ENCODE measurements at places on chromosomes 2 and 18.

- DNase-seq = no peak
Measured at GRCh38 chr2:121220995-121221394, 64.0 kb downstream of the TFCP2L1 start.

- DNase-seq = no peak
Measured at GRCh38 chr2:158031371-158031770, 70.3 kb upstream of the UPP2 start.

GRCh38 chr2:232748038-232748437 lies 28.3 kb downstream of the KCNJ13 start:
- DNase-seq = no peak

GRCh38 chr2:218009231-218009630 lies 6.4 kb upstream of the TNS1 start:
- DNase-seq = no peak

- DNase-seq = no peak
Measured at GRCh38 chr2:203361495-203361894, 33.3 kb downstream of the ABI2 start.

DNA sequence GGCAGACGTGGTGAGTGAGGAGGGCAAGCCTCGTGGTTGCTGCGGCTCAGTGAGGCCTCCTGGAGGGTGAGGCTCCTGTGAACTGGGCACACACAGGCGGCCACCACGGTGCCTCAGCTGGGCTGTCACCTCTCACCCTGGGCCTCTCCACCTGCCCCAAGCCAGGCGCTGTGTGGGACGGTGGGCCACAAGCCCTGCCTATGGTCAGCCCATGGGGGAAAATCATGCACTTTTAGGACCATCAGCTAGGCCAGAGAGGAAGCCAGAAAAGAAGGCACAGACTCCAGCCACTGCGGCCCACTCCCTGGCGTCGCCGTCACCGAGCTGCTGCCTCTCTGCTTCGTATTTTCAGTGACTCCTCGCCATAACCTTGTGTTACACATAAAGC lies 28.5 kb upstream of the HS6ST1 start:
- DNase-seq = no peak

- no peak for DNase-seq
Measured at GRCh38 chr2:59920307-59920706, 633.1 kb downstream of the BCL11A start.

- DNase-seq = no peak
Measured at GRCh38 chr2:235569837-235570236, 76.0 kb downstream of the AGAP1 start.

DNA sequence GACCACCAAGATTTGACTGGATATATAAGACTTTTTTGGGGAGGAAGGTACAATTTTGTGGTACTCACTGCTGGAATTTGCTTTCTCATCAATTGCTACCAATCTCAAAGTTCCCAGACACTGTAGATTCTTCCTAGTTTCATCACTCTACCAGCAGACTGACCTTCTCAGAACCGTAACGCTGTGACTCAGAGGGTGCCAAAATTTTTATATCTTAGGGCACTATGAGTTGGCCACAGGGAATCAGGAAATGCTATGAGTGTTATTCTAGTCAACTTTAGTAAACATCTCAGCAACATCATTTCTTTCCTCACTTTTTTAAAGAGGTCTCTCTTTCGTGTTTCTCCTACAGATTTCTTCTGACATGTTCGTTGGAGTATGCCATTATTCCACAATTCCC lies 499.0 kb downstream of the TMX3 start:
- DNase-seq = no peak

GRCh38 chr2:144703852-144704708 lies 184.2 kb upstream of the ZEB2 start:
- peak; percentile 47 for DNase-seq

GRCh38 chr2:172113617-172114016 lies 10.9 kb upstream of the DLX2 start:
- DNase-seq = no peak

DNA sequence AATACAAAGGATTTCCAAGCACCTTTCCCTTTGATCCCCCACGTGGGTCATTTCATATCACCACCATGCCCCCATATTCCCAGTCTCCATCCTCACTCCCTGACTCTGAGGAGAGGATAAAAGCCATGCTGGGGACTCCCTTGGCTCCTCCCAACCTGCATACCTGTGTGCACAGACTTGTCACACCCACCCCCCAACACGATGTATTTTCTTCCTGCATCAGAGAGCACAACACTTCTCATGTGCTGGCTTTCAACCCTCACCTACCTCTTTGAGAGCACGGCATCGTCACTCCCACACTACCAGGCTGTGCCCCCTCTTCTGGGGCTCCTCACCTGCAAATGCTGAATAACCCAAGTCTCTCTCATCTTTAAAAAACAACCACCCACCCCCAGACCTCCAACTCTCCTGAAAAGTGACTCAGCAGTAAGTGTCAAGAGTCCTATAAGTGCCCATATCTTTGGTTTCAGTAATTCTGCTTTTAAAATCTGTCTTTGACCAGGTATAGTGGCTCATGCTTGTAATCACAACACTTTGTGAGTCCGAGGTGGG lies 53.1 kb downstream of the AP1S3 start:
- no peak for DNase-seq

DNA sequence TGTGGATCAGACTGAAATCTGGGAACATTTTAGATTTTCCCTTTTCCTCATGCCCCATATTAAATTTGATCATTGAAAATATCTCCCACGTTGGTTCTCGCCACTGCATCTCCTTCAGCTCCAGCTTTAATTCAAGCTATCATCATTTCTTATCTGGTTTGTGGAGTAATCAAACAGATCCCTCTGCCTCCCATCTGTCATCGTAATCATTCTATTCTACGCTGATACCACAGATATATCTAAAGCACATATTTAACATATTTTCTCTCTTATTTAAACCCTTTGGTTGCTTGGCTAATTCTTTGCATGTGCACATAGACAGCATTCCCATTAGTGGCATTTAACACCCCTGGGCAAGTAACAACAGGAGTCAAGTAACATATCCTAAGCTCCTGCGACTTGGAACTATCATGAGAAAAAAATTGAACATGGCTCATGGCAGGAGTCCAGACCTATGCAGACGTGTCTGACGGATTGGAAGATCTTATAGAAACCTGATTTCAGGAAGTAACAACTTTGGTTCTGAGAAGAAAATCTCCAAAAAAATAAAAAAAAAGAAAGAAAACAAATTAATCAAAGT lies 158.8 kb upstream of the KYNU start:
- DNase-seq = no peak

GRCh38 chr2:205347899-205348298 lies 334.4 kb upstream of the NRP2 start:
- no peak for DNase-seq

- DNase-seq = no peak
Measured at GRCh38 chr2:207162316-207162715, 3.4 kb downstream of the KLF7 start.

DNA sequence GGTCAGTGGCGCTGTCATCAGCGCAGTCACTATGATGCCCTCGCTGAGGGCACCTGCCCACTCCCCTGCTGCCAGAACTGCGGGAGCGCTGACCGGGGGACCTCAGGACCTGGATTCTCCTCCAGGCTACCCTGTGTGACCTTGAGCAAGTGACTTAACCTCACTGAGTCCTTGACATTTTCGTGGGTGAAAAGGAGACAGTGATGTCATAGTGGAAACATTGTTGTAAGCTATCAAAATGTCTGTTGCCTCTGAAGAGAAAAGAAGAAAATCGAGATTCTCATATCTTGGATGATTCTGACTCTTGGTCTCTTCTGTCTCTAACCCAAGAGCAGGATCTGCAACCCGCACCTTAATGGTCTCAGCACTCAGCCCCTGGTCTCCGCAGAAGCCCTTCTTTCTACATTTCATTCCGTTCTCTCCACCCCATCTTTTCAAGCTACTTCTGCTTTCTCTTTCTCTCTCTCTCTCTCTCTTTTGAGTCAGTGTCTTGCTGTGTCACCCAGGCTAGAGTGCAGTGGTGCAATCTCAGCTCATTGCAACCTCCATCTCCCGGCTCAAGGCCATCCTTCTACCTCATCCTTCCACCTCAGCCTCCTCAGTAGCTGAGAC lies 978 bp upstream of the TUBA4A start:
- peak; percentile 66 for DNase-seq

- no peak for DNase-seq
Measured at GRCh38 chr2:101843048-101843447, 145.5 kb downstream of the MAP4K4 start.

GRCh38 chr2:74119339-74119738 lies 28.4 kb downstream of the BOLA3 start:
- no peak for DNase-seq

All from germinal center (tissue), 1 donor.